Activated T-cell treated with anti-CD3 and anti-CD28 coated beads for 1 hour (primary cell): ENCODE measurements at places on chromosomes 2 and 18.

DNA sequence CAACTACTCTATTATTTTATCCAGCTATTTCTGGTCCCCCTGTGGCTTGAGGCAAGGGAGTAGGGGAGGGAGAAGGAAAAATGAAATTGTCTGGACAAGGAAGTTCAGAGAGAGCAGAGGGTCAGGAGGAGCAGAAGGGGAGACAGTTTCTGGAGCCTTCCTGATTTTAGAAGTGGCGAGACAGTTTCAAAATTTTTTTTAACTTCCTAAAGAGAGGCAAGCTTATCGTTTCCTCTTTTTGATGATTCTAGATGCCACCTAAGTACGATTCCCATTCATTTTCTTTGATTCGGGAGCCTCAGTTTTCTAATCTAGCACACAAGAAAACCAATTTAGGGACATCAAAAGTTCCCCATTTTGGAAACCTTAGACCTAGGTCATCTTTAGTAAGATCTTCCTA lies 96.9 kb upstream of the B3GNT2 start:
- no peak for DNase-seq

DNA sequence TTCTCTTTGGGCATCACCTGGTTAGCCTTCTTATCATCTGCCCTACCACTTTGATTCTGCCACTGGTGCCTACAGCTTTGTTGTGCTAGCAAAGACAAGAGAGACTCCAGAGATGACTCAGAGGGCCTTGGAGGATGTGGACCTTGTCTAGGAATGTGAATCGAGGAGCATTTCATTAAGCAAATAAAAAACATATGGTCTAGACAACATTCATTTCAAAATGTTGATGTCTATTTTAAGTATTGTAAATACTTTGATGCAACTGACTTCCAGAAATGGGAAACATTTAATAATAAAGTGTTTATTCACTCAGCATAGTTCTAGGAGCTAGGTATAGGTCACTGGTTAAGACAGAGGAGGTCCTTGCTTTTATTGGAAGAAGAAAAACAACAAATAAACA lies 195.5 kb downstream of the CDCA7 start:
- no peak for DNase-seq

GRCh38 chr2:125652280-125652679 lies 1003.7 kb upstream of the GYPC start:
- DNase-seq, result no peak

GRCh38 chr18:79599441-79599931 lies 80.1 kb upstream of the CTDP1 start:
- DNase-seq, result no peak

GRCh38 chr2:150542172-150542571 lies 54.7 kb upstream of the RND3 start:
- DNase-seq, result no peak

DNA sequence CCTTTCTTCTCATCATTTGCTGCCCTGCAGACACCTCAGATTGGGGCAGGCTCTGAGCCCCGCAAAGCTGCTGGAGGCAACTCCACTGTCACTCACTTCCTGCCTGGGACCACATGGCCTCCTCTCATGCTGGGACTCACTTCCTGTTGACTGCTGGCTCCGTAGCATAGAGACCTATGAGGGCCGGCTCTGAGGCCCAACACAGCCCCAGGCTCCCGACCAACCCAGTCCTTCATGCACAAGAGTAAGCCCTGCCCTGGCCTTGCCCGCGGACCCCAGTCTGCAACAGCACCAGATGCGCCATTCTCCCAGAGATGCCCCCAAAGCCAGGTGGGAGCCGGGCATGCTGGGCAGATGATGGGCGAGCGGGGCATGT lies 55.7 kb downstream of the DNMT3A start:
- DNase-seq, result peak; percentile 52

DNA sequence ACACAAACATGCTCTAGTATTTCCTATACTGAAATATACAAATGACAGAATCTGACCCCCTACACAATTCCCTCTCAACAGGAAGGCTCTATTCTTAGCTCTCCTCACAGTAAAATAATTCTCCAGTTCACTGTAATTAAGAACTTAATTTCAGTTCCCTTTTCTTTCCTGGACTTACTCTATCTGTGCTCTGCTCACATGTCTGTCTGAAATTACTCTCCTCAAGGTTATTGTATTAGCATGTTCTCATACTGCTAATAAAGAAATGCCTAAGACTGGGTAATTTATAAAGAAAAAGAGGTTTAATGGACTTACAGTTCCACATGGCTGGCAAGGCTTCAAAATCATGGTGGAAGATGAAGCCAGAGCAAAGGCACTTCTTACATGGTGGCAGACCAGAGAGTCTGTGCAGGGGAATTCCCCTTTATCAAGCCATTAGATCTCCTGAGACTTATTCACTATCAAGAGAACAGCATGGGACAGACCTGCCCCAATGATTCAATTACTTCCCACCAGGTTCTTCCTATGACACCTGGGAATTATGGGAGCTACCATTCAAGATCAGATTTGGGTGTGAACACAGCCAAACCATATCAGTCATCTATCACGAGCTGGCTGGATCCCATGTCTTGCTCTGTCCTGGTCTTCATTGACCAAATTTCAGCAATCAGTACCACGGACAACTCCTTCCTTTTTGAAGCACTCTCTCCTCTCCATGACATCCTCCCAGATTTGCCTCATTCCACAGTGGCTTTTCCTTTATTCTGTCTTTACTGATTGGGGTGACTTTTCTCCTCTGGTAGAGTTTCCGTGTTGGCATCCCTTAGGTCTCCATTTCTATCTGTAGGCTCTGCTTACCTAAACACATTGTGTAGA lies 110.9 kb downstream of the GALR1 start:
- no peak for DNase-seq

- no peak for DNase-seq
Measured at GRCh38 chr2:127037476-127037875, 69.5 kb downstream of the BIN1 start.
